Right lobe of liver (tissue), 6 donors: ENCODE measurements at places on chromosomes 11 and 22. TPM values are rescaled to one million over a fixed set of nuclear protein-coding genes. Genes with fewer than 3 reads are reported as not detected.
A peak's percentile ranks its signal among the peaks of the same experiment; 100 is the strongest.

The ANO9 gene
- 0.09 TPM for total RNA-seq

GRCh38 chr11:76664578-76665061 lies 5.9 kb downstream of the LRRC32 start:
- no peak for DNase-seq

- peak; percentile 86 for DNase-seq
Observed at GRCh38 chr11:128894685-128895084, 3.5 kb downstream of the KCNJ5 start.

DNA sequence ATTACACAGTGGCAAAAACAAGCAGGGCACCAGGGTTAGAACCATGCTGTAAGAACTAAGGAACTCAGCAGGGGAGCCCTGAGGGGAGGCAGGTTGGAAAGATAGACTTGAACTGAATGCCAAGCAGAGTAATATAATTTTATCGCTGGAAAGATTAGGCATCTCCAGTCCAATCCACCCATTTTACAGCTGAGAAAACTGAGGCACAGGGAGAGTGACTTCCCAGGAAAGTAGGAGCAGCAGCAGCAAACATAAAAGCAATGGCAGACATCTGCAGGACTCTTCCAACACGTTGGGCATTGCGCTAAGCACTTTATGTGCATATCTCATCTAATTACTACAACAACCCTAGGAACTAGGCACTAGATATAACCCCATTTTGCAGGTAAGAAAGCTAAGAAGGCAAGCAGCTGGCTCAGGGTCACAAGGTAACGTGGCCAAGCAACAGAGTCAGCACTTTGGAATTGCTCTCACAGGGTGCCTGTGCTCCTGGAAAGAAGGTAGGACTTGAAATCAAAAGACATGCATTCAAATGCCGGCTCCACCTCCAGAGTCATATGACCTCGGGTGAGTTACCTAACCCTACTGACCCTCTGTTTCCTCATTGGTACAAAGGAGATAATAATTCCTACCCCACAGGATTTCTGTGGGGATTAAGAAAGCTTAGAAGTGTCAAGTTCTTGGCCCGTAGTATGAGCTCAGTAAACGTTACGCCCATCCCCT lies 215.3 kb downstream of the BARX2 start:
- no peak for DNase-seq

The CATSPERZ gene
- total RNA-seq: not detected

The MAPK8IP2 gene
- total RNA-seq: 0.98 TPM

- no peak for DNase-seq
Observed at GRCh38 chr11:131217313-131218310, 152.8 kb upstream of the NTM start.

DNA sequence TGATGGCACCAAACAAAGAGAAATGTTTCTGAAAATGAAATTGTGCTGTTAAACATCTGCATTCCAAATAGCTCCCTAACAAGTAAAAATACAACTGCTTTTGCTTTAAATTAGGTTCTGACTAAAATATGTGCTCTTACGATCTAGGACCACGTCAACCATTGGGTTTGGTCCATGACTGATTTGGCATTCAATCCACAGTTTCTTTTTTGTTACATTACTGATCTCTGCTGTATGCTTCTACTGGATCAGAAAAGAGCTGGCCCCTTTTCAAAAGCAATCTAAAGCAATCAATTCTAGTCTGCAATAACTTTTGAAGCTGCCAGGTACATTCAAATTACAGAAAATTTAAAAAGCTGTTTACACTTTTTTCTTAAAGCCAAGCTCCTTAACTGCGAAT lies 1047.1 kb upstream of the CCDC90B start:
- no peak for DNase-seq

- DNase-seq: no peak
Observed at GRCh38 chr11:59009661-59010060, 70.4 kb downstream of the GLYATL1 start.

GRCh38 chr11:28835790-28836189 lies 727.6 kb downstream of the METTL15 start:
- no peak for DNase-seq

DNA sequence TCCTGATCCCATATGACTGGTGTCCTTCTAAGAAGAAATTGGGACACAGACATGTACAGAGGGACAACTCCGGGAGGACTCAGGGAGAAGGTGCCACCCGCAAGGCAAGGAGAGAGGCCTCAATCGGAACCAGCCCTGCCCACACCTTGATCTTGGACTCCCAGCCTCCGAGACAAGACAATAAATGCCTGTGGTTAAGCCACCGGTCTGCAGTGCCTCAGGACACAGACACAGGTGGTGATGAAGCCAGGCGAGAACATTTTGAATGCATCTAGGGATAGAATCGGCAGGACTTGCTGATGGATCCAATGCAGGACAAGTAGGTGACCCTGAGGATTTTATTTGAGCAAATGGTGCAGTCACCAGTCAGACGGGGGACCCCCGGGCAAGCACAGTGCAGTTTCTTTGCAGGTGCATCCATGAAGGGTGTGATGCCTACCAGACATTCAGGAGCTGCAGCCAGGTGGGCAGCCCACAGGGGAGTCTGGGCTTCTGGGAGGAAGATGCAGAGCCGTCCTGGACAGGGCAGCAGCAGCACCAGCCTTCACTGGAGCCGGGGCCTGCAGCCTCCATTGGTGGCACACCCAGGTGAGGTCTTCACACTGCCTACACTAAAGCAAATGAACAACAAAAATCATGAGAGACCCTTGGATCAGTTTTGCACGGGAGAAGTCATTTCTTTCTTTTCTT lies 20.2 kb upstream of the SEPTIN5 start:
- no peak for DNase-seq

DNA sequence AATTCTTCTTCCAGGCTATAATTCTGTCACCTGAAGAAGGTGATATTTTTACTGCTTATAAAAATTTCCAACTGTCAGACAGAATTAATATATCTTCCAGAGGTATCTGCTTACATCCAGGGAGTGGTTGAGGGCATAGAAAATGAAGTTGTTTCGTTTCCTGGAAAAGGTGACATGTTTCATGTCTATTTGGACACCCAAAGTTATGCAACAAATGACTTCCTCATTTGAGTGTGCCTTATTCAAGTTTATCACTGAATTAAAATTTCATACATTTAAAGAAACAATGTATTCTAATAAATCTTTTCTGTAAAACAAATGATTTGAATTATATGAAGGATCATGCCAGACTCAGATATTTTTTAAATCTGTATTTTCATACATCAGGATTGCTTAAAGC lies 8.5 kb upstream of the GRAMD1B start:
- no peak for DNase-seq

DNA sequence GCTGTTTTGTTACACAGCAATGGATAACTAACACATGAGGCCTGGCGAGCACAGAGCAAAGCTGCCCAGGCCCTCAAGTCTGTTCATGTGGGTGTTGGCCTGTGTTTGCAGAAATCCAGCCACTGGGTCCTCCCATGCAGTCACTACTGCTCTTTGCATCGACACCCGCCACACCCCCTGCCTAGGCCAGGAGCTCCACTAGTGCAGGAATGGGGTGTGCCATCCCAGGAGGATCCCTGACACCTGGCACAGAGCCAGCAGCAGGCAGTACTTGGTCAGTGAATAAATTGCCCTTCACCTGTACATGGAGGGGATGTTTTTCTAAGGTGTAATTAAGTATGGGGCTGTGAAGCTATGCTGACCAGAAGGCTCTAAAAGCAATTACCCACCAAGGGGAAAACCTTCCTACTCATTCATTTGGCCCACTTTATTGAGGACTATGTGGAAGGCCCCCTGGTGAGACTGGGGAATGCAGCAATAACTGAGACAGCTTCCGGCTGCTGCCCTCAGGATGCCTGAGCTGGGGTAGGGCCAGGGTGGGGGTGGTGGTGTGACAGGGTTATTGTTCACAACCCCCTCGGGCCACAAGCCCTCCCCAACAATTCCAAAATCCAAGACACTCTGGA lies 160.8 kb downstream of the CRYBB2 start:
- DNase-seq: no peak

GRCh38 chr11:121063728-121064127 lies 37.3 kb upstream of the TECTA start:
- no peak for DNase-seq

DNA sequence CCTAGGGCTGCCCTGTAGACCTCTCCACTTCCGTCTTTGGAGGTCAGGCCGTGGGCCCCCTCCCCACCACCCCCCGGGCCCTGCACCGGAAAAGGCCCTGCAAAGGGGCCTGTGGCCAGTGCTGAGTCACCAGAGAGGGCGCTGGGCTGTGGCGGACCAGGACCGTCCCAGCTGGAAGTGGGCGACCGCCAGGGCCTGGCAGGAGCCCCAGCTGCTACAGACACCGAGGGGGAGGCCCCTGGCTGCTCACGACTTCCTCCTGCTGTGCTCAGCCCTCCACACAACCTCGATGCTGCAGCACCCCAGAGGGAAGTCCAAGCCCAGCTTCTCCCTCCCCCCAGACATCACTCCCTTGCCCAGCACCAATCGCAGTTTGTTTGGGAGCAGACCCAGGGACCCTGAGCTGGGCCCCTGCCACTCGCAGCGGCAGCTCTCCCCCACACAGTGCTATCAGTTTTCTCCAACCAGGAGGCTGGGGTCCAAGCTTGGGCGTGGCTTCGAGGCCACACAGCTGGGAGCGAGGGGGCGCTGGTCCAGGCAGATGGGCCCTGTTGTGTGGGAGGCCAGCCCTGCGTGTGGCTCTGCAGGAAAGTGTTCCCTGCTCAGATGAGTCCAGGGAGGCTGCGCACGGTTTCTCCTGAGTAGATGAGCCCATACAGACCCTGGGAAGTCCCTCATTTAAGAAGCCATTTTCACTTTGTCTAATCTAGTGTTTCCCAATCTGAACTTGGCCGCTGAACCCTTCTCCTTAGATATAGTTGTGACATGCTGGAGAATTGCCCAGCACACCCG lies 5.6 kb upstream of the SH3BP1 start:
- DNase-seq: peak; percentile 75

GRCh38 chr22:46936378-46936903 lies 174.0 kb downstream of the TBC1D22A start:
- DNase-seq: peak; percentile 81

DNA sequence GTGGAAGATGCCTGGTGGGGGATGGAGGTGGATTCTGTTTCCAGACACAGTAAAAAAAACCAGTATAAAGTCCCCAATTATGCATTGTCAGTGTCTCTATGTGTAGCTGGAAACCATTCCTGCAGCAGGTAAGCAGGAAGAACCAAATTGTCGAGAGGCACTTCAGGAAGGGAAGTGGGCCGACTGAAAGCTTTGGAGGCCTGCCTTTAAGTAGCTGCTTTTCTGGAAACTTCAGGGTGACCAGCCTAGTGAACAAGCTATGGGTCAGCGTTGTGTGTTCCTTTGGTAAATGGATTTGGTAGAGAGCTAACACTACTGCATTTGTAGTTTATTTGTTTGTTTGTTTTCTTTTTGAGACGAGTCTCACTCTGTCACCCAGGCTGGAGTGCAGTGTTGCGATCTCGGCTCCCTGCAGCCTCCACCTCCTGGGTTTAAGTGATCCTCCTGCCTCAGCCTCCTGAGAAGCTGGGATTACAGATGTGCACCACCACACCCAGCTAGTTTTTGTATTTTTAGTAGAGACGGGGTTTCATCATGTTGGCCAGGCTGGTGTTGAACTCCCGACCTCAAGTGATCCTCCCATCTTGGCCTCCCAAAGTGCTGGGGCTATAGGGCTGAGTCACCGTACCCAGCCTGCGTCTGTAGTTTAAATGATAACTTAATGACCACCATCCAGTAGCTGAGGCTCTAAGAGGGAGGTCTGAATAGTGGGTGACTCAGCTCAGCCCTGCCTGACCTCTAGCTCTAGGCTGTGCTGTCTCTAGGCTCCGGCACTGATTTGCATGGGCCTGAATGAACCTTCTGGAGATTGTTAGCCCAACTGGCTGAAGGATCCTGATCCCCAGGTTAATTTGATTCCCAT lies 12.8 kb downstream of the PTPRJ start:
- DNase-seq: peak; percentile 19

DNA sequence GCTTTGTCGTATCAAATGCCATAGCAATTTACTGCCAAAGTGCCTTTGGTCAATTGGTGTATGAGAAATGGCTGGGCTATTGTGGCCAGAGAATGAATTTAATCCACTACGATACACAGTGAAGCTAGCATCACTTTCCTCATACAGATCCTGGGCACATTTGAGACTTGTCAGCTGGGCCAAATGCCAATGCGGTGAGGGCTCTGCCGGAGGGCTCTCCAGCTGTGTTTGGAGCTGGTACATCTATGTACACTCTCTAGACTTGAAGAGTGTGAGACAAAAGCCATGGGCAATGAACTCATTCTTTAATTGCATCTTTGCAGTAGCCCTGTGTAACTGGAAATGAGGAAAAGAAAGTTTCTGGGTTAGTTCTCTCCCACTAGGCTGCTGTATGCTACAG lies 1052.9 kb downstream of the NTM start:
- DNase-seq: no peak

The HBD gene
- total RNA-seq: not detected

The C11orf42 gene
- not detected for total RNA-seq

The MPZL2 gene
- total RNA-seq: 21.8 TPM

DNA sequence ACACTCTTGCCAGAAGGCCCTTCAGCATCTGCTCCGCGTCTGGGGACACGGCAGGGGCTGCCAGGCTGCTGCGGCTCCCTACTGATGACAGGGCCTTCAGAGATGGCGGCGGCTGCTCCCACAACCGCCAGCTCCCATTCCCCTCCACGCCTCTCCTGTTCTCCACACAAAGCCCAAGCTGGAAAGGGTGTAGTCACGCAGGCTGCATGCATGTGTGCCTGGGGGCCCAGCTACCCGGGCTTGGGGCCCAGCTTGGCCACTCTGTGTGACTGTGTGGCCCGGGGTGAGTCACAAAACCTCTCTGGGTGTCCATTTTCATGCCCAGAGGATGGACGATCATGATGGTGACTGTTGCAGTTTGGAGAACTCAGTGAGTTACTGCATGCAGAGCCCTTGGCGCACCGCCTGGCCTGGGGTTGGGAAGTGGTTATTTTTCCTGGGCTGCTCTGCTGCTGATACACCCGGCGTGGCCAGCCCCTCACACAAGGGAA lies 31.7 kb upstream of the PARVB start:
- no peak for DNase-seq

The ALKBH3 gene
- 15.9 TPM for total RNA-seq

DNA sequence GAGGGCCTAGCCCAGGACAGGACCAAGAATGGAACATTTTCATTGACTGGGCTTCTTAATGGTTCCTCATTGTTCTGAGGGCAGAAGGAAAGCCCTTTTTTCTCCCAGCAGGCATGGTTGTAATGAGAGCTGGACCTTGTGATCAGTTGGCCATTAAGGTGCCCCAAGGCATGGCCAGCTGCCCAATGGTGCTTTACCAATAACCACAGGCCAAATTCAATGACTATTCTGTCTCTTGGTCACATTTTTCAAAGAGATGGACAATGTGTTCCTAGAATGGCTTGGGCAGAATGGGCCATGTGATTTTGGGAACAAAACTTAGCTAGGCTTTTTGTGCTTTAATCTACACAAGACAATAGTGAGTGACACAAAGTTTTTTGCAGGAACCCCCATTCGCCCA lies 7.3 kb downstream of the NAV2 start:
- no peak for DNase-seq

DNA sequence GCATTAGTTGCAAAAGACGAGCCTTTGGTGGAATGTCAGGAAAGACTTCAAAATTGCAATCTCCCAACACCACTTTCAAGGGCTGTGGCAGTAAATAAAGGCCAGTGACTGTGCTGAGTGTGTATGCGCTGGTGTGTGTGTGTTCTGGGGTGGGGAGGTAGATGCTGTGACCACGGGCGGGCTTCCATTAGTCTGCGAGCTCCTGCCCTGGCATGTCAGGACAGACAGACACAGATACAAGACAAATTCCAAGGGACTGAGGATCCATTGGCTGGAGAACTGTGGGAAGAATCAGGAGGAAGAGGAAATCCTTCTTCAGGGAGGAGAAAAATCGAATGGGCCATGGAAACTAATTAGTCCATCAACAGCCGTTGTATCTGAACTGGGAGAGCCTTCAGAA lies 83.6 kb downstream of the FEZ1 start:
- DNase-seq: no peak

GRCh38 chr22:33438273-33438672 lies 380.1 kb upstream of the SYN3 start:
- DNase-seq: no peak
